ENCODE measurements at places on chromosomes 1 and 21.
A peak's percentile ranks its signal among the peaks of the same experiment; 100 is the strongest.

- DNase-seq, result no peak
These were observed 19.7 kb downstream of the SLC5A9 start for GRCh38 chr1:48242141-48242736.

DNA sequence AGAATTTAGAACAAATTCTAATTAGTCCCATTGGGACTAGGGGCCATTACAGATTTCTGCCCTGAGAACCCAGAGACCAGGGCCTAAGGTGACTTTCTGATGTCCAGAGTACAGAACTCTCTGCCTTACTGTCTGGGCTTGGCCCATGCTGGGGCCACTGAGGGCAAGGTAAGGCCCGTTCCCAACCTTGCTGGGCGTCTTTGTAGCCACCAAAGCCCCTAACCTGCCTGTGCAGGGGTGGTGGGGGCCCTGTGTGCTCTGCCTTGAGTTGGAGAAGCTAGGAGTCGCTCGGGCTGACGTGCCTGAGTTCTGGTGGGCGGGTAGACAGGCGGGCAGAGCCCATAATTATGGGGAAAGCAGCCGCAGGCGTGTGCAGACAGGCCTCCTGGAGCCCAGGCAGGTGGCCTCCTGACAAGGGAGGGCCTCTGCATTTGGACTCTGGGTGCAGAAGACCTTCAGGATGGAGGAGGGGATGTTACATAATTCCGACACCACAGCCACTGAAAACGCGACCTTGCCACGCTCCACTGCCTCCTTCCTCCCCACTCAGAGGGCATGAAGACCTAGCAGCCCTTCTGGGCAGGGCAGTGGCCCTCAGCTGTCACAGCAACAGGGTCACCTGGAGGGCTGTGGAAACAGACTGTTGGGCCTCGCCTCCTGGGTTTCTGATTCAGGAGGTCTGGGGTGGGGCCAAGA is 239.9 kb upstream of the TMEM51 start:
- DNase-seq, result no peak

DNA sequence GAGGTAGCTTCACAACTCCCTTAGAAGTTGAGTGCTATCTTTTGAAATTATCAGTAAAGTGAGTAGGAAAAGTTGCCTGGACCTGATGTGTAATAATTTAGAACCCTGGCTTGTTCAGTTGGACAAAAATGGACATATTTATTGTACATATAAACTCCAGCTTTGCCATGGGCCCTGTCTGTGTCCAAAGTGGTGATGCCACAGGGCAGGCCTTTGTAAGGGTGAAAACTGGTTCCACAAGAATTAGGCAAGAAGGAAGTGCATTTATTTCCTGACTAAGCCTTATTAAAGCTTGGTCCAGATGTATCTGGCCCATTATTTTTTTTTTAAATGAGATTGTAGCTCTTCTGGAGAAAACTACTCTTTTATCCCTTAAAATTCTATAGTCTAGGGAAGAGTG is 47.9 kb downstream of the MACO1 start:
- DNase-seq, result peak; percentile 67

DNA sequence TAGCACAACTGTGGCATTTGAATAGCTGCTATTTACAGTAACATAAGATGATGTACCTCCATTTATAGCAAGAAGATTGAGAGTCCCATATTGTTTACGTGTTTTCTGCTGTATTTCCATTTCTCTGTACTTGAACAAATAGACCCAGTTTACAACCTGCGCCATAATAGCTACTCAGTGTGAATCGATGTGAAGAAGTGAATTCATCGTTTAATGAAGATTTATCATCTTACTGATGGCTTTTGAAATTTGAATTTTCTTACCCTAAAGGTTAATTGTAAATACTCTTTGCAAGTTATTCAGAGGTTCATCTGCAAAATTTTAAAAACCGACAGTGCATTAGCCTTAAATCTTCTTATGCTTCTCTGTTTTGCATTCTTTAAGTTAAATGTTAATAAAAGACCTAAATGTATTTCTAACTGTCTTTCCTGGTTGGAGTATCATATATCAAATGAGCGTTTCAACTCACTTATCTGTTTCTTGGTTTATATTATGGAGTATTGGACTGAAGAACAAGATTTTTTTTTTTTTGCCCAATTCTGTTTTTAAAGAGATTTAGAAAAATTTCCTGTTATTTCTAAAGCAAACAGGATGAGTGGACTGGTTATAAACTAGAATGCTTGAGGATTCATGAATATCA is 2.2 kb downstream of the MACO1 start:
- no peak for DNase-seq

- DNase-seq, result no peak
These were observed 20.0 kb downstream of the RRP1 start for GRCh38 chr21:43809346-43809799.

DNA sequence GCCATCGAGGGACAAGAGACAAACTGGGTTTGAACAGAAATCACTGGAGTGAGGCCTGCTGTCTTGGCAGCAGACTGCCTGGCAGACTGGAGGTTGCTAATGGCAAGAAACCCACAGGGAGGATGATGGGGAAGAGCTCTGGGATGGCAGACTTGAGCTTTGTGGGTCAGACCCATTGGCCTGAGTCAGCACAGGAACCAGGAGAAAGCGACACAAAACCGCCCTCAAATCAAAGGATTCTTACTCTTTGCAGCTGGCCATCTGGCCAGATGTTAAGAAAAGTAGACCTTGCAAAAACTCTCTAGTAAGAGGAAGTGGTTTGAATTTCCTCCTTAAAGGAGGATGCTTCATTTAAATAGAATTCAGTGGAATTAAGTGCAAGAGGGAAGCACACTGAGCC is 195.2 kb upstream of the JUN start:
- DNase-seq, result no peak

DNA sequence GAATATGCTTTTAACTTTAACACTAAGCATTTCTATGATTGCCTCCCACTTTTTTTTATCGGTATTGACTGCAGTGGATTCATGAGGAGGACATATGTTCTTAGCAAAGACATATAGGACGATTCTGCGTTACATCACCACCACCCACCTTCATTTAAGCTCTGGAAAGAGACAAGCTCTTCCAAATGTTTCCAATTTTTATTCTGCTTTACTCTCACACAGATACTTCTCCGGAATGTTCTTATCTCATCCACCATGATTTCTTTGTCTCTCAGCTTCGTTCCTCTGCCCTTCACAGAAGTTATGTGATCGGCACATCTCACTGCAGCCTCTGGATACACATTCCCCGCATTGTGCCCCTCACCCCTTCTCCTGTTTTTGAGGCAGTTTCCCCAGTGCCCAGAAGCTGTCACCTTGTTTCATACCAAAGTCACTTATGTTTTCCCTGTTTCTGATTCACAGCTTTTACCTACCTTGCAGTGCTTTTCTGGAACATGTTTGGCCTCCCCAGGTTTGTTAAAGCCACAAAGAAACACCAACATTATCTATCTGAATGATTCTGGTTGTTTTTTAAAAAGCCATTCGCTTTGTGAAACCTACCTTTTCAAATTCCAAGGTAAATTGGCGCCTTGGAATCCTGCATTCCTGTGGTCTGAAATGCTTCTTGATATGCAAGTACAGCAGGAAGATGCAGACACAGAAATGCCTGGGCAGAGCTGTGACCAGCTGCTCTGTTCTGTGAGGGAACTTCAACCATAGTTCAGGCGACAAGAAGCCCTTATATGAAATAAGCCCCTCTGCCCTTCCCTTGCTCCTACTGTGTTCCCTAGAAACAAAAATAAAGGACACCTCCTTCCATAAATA is 1020.2 kb downstream of the TTLL7 start:
- DNase-seq, result peak; percentile 24

- no peak for DNase-seq
These were observed 7.5 kb downstream of the DISP3 start for GRCh38 chr1:11486231-11487009.

DNA sequence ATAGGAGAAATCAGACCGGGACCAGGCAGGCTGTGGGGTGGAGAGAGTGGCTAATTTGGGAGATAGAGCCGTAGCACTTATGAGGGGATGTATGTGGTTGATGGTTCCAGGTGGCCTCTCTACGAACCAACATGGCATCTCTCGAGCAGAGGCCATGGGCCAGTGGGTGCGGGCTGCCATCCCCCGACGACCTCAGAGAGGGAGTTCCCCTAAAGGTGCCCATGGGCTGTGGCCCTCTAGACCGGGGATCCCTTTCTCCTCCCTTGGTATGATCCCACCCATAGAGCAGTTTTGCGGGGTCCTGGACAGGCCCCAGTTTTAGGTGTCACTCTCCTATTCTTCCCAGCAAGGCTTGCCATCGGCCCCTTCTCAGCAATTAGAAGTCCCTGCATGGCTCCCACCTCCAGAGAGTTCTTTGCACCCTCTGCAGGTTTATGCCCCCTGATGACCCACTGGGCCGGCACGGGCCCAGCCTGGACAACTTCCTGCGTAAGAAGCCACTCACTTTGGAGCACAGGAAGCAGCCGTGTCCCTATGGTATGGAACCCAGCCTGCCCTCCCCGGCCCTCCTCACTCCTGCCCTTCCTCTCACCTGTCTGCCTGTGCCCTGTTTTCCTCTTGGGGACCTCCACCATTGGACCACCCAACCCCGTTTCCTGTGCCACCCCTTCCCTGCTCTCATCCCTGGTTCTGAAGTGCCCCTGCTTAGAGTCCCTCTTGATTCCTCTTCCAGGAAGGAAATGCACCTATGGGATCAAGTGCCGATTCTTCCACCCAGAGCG is 7.8 kb downstream of the ZC3H12A start:
- DNase-seq, result no peak

All from DMS53 (cell line).